ENCODE measurements at places on chromosomes 5 and 9. TPM values are rescaled to one million over a fixed set of nuclear protein-coding genes. Genes with fewer than 3 reads are reported as not detected.

GRCh38 chr5:171342362-171343111 lies 33.5 kb downstream of the TLX3 start:
- DNase-seq: no peak

DNA sequence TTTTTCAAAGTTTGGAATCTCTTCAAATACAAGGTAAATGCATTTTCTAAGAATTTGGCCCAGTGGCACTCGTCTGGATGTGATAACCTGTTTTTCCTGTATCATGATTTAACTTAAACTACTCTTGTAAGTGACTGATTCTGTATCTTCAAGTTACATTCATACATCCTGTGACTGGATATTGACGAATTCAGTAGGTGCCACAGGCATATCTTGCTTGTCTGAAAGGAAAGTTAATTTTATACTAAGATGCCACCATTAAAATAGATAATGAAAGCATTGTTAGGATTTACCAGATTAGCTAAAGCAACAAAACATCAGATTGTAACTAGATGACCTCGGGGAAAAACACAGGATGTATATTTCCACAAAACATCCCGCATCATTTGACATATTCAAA lies 175.3 kb upstream of the ZNF608 start:
- DNase-seq: no peak

- DNase-seq: no peak
Measured at GRCh38 chr5:71522151-71522550, 65.0 kb upstream of the MCCC2 start.

DNA sequence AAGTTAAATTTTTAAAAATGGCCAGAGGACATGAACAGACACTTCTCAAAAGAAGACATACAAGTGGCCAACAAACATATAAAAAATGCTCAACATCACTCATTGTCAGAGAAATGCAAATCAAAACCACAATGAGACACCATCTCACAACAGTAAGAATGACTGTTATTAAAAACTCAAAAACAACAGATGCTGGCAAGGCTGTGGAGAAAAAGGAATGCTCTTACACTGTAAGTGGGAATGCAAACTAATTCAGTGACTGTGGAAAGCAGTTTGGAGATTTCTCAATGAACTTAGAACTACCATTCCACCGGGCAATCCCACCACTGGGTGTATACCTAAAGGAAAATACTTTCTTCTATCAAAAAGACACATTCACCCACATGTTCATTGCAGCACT lies 168.5 kb upstream of the PIK3R1 start:
- DNase-seq: no peak

DNA sequence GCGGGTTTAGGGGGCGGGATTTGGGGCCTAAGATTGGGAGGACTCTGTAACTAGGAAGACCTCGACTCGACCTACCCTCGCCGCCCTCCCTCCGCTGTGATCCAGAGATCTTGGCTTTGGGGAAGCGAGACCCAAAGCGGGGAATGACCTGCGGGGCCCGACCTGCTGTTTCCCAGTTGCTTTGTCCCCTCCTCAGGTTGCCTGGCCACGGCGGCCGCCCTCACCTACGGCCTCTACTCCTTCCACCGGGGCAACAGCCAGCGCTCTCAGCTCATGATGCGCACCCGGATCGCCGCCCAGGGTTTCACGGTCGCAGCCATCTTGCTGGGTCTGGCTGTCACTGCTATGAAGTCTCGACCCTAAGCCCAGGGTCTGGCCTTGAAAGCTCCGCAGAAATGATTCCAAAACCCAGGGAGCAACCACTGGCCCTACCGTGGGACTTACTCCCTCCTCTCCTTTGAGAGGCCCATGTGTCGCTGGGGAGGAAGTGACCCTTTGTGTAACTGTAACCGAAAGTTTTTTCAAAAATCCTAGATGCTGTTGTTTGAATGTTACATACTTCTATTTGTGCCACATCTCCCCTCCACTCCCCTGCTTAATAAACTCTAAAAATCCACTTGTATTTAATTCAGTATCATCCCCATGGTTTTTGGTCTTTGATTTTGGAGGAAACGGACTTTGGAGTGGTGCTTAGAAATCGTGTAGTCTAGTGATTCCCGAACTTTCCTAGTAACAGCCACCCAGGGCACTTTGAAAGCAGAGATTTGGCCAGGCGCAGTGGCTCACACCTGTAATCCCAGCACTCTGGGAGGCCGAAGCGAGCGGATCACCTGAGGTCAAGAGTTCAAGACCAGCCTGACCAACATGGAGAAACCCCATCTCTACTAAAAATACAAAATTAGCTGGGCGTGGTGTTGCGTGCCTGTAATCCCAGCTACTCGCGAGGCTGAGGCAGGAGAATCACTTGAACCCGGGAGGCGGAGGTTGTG lies 878 bp downstream of the HIGD2A start:
- no peak for DNase-seq

- no peak for DNase-seq
Measured at GRCh38 chr9:131410044-131410491, 16.2 kb downstream of the PRRC2B start.

DNA sequence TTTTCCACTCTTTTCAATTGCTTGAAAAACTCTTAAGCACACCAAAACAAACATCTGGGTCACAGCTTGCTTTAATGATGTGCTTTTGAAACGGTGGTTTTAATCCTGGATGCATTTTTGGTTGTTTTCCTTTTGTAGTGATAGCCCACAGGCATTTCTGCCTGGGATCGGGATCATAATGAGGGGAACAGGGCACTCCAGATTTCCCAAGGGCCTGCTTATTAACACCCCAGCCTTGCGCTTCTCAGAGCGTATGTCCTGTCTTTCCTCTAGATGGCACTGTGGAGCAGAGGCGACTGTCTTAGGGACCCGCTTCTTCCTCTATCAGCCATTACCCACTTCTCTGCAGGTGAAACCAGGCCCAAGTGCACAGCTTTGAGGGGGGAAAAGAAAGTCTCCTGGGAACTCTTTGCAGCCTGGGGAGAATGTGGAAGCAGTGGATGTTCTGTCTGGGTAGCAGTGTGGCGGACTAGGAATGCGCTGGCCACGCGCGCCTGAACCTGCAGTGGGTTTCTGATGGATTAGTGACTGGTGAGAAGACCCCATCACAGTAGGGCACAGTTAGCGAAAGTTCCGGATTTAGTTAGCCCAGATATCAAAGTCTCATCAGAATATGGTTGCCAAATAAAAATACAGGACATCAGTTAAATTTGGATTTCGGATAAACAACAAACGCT lies 190.1 kb downstream of the GNA14 start:
- DNase-seq: peak; percentile 60

- DNase-seq: no peak
Measured at GRCh38 chr5:151295138-151295537, 8.4 kb downstream of the SLC36A3 start.

SPATA31A3 gene
- not detected for total RNA-seq

ISL1 gene
- total RNA-seq: not detected

F2RL1 gene
- total RNA-seq: 1.7 TPM

SH3PXD2B gene
- 0.69 TPM for total RNA-seq

CA9 gene
- 0.46 TPM for total RNA-seq

C7 gene
- total RNA-seq: not detected

Data from T-cell (primary cell).